Activated naive CD8-positive, alpha-beta T cell treated with anti-CD3 and anti-CD28 coated beads for 36 hours (primary cell): ENCODE measurements at places on chromosomes 7 and 10.

DNA sequence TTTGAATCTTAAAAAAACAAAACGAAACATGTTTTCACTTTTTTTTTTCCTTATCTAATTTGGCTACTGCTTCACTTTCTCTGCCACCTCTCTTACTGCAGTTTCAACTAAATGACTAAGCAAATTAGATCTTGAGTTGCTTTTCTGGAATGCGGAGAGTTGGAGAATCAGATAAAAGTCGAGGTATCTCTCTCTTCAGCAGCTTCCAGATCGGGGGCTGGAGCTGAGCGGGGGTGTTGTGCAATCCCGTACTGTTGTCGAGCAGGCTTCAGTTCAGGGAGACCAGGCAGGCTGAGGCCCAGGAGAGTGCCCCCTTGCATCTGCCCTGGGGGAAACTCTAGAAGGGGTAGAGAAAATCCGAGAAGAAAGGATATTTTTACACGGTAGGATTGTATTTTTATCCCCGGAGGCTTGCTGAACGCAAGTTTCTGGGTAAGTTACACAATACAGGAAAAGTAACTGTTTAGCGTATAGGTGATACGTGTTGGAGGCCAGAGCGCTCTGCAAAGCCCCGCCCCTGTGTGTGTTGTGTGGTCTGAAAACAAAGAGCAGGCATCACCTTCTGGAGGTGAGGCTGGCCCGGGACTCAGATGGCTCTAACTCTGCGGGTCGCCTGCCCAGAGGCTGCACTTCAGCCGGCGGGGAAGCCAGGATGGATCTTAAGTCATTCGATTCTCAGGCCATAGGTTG is 116.6 kb downstream of the KLF6 start:
- peak; percentile 62 for DNase-seq

- no peak for DNase-seq
Observed at GRCh38 chr7:47795631-47796030, 152.6 kb downstream of the PKD1L1 start.

DNA sequence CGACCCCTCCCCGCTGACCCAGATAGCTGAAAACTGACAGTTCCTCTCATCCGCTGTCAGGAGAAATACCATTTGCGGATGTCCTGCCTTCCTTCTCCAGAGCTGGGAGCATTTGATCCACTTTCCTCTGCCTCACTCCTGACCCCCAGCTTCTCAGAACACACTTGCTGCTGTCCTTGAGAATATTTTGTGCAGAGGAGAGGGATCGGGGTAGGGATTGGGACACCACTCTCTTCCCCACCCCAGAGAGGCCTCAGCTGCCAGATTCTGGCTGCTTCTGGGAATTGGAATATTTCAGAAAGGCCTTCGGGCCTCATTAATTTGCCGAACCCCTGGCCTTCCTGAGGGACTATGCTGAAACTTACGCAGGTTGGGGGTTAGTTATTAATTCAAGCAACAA is 97.0 kb downstream of the C10orf105 start:
- DNase-seq: no peak

DNA sequence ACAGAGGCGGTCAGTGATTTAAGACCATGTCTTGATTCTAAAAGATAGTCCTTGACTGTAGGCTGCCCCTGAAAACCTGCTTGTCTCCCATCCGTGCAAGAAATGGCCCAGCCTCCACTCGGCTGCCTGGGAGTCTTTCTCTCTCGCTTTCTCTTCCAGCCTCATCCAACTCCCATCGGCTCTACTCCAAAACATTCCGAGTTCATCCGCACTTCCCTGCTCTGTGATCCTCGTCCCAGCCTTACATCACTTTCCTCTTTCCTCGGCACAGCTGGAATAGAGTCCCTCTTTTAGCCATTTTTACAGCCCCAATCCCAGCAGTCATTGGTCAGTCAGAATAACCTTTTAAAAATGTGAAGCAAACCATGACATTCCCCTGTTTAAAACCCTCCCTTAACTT is 135.1 kb downstream of the TAX1BP1 start:
- DNase-seq: no peak

- DNase-seq: no peak
Observed at GRCh38 chr7:25704413-25704812, 447.6 kb upstream of the NFE2L3 start.

GRCh38 chr7:125773113-125773785 is 843.6 kb upstream of the POT1 start:
- no peak for DNase-seq

- no peak for DNase-seq
Observed at GRCh38 chr7:126790763-126791162, 462.0 kb downstream of the GRM8 start.

DNA sequence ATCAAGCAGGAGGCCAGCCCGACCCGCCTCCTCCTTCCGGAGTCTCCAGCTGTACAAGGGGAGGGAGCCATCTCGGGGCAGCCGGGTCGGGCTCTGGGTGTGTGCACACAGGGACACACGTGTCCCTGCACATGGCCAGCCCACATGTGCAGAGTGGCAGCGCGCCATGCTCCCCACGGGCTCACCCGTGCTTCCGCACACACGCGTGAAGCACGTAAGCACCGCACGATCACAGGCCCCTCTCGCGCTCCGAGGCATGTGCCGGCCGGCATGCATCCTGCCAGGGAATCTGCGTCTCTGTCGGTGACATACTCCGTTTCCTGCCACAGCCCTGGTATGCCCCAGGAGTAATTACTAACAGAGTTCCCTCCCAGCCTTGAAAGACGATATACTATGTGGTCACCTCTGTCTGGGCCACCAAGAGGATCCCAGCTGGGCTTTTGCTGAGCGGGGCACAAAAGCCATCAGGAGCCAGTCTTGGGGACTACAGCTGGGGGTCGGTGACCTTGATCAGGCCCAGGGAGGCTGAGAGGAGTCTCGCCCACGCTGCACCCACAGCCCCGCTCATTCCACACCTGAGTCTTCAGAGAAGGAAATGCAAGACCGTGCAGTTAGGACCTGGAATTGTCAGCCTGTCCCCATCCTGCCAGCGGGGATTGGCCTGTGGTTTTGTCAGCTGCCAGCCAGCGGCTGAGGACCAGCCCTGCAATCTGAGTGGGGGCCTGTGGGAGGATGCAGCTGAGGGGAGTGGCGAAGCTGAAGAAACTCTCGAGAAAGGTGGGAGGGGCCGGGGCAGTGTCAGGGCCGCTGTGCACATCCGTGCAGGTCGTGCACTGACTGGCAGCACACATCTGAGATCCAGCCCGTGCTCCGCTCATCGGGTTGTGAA is 11.0 kb upstream of the LFNG start:
- DNase-seq: peak; percentile 74

DNA sequence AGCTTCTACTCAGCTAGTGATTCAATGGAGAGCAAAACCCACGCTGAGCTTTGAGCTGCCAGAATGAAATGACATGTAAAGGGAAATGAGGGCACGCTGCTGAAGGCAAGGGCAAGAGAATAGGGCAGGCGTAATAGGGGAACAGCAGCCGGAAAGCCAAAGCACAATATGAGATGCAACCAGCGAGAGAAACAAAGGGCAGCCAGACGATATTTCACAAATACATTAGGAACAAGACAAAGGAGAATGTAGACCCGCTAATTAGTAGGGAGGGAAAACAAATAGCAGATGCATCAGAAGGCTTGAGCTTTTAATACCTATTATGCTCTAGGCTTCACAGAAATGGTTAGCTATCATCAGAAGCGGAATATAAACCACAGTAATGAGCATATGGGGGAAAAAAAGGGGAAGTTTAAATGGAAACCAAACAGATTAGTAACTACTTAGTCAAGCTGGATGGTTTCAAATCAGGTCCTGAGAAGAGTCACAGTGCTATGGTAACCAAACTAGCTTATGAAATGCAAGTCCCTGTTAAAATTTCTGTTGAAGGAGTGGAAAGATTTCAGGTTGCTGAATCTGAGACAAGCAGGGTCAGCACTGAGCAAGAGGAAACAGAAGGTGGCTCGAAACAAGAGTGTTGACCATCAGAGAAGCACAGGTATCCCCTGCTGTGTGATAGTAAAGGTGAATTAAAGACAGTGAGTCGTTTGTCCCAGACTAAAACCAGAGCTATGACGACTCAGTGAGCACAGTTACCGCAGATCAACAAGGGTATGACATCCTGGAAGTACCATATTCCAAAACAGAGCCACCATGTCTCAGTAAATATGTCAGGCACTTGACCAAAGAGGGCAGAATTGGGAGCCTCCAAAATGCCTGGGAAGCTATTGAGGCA is 496.9 kb upstream of the CELF2 start:
- no peak for DNase-seq

- peak; percentile 4 for DNase-seq
Observed at GRCh38 chr7:99079104-99079503, 64.8 kb downstream of the SMURF1 start.

DNA sequence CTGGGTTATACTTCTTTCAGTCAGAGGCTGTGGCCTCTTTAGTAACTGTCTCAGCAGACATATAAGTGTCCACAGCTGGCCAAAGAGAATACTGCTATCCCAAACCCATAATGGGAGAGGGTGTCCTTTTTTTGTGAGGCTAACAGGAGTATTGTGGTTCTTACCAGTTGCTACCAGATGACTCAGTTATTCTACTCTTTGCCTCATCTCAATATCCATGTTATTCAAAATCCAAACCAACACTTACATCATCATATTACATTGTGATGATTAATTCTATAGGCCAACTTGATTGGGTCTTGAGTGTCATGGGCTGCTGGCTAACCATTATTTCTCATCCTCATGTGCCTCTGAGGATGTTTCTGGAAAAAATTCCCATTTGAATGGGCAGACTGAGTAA is 120.9 kb downstream of the TMEM168 start:
- DNase-seq: no peak

- DNase-seq: no peak
Observed at GRCh38 chr10:3647074-3647473, 137.9 kb downstream of the KLF6 start.

DNA sequence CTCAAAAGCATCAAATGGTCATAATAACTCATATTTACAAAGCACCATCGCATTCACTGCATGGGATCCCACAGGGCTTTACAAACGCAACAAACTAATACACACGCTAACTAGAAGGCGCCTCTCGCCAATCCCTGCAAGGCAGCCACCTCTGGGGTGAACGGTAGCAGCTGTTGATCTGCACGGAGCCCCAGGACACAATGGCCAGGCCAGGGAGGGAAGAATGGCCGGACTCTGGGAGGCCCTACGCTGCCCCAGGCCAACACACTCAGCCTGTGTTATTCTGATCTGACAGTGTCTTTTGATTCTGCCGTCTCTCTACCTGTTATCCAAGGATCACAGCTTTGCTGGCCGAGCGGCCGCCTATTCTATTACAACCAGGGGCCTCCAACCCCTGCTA is 41.8 kb downstream of the HABP2 start:
- no peak for DNase-seq

DNA sequence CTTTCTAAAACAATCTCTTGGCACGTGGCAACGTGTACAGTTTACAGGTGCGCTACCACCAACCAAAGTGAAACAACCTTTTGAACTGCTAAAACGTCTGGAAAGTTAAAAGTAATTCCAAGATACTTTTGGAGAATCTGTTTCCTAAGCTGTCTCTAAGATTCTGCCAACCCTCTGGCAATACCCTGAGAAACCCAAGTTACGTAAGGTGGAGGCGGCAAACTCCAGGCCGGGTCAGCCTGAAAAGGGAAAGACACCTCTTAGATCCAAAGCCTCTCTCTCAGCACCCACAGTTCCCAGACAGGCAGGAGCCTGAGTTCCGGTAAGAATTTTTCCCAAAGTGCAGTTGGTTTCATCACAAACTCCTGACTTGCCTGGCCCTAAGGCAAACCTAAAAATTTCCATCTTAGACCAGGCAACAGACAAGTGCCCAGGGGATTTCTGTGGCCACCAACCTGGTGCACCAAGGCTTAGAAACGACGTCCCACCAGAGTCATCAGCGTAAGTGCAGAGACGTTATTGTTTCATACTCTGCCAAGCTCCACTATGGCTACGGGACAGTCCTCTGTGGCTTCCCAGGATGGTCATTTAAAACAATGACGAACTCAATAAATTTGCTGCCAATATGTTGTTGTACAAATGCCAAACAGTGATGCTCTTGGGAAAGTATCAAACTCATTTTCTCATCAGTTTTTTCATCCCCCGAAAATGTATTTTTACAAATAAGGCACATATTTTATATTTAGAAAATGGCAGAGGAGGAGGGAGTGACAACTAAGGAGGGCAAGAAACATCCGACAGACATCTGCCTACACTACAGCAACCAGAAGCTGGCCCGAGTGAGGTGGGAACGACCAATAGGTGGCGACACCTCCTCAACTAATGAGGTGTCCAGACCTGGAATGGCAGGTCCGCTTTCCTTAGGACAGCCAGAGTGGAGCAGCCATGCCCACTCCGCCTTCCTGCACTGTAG is 205.8 kb upstream of the FRMD4A start:
- DNase-seq: peak; percentile 35

DNA sequence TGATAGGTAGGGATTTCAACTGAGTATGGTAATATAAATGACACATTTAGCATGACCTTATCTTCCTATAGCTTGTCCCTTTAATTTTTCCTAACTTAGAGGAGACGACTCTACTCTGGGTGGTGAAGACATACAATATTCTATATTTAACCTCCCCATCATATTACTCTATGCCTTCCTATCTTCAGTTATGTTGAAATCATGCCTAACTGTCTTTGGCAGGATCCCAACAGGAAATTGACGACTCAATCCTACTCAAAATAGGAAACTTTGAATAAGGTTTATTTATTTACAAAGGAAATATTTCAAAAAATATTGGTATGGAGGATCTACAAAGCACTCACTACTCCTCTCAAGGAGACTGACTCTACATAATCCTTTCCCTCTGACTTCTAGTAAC is 24.1 kb upstream of the SEMA3A start:
- DNase-seq: no peak

GRCh38 chr10:112622786-112623185 is 175.8 kb downstream of the VTI1A start:
- DNase-seq: no peak

DNA sequence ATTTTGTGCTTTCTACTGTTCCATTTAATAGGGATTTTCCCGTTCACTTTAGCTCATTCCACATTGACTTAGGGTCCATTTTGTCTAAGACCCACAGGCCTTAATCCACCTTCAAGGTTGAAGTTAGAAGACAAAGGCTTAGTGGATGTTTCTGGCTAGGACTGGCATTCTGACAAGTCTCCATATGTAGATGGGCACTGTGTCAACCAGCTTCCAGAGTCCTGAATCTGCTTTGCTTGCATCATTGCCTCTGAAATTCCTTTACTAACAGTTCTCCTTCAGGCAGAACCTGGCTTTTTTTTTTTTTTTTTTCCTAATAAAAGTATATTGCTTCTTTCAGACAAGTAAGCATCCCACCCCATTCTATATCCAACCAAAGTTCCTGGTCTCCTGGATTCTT is 69.6 kb upstream of the PDCD4 start:
- DNase-seq: no peak

- no peak for DNase-seq
Observed at GRCh38 chr10:63071145-63071544, 62.0 kb upstream of the NRBF2 start.

- no peak for DNase-seq
Observed at GRCh38 chr7:87625101-87625500, 3.1 kb upstream of the RUNDC3B start.
